Right lobe of liver (tissue), 6 donors: ENCODE measurements at places on chromosomes 2 and 18.

- H3K27me3 ChIP-seq: no peaks in the 10 kb centered on the region
- H3K4me1 ChIP-seq: no peaks in the 10 kb centered on the region
- DNase-seq: no peak
These were observed 225.0 kb downstream of the TTC32 start for GRCh38 chr2:19676770-19677169.

DNA sequence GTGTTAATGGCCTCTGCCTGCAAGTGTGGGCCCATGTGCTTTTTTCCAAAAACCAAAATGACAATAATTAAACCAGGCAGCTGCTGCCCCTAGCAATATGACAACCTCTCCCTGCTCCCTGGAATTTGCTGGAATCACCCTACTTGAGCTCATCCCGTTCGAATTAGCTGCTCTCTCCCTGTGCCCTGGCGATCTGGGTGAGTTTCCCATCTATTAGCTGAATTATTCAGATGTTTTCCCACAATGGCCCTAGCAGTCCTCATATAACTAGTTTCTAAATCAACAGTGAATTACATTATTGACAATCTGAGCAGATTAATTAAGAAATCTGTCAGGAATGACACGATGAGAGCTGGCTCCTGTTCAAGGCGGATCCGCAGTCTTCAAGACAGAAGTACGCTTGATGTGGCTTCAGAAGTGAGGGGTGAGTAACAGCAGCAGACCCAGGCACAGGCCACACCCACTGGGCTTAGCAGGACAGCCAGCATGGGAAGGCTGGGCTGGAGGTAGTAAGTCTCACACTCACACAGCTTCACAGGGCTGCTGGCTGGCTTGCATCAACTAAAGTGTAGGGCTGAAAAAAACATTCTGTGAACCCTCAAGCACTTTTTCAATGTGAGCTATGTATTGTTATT, 366.2 kb upstream of the ID2 start:
- no peak overlapping the region for H3K4me3 ChIP-seq
- no peaks in the 10 kb centered on the region for H3K27me3 ChIP-seq
- no peaks in the 10 kb centered on the region for H3K36me3 ChIP-seq
- no peak for DNase-seq

- peak overlapping the region; percentile 1 for H3K4me3 ChIP-seq
- peak; percentile 81 for DNase-seq
These were observed 29.6 kb downstream of the SH3BP4 start for GRCh38 chr2:234981197-234982095.

- no peaks in the 10 kb centered on the region for H3K36me3 ChIP-seq
- H3K4me1 ChIP-seq: no peaks in the 10 kb centered on the region
- DNase-seq: no peak
- no peak overlapping the region for H3K4me3 ChIP-seq
- no peak overlapping the region for H3K27ac ChIP-seq
- no peaks in the 10 kb centered on the region for H3K27me3 ChIP-seq
These were observed 235.7 kb upstream of the COPS8 start for GRCh38 chr2:236849940-236850339.

DNA sequence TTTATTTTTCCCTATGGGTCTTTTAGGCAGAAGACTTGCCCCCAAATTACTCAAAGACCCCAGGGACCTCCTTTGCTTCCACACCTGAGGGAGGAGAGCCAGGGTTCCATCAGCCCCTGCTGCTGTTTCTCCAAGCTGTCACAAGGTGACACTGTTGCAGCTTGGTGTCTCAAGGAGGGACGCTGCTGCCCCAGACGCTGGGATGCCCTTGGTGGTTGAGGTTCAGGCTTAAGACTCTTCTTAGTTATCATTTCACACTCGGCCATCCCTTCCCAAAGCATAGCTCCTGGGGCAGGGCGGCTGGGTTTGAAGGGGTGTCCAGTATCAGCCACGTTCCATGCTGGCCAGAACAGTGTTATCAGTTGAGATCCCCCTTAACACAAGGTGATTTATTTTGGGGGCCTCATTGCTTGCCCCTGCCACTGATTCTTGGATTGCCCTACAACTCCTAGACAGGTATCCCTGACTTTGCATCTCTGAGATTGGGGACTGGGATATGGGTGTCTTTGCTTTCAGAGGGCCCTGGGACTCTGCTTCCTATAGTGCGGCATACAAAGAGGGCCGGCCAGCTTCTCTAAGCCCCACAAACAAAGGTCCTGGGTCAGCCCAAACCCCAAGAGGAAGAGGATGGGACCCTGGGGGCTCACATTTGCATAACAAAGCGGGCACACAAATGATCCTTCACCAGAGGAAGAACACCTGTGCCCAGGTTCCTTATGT, 22.7 kb downstream of the GPR55 start:
- H3K4me1 ChIP-seq: no peaks in the 10 kb centered on the region
- no peaks in the 10 kb centered on the region for H3K36me3 ChIP-seq
- DNase-seq: peak; percentile 39
- no peak overlapping the region for H3K27ac ChIP-seq
- H3K27me3 ChIP-seq: no peaks in the 10 kb centered on the region
- H3K4me3 ChIP-seq: no peak overlapping the region

DNA sequence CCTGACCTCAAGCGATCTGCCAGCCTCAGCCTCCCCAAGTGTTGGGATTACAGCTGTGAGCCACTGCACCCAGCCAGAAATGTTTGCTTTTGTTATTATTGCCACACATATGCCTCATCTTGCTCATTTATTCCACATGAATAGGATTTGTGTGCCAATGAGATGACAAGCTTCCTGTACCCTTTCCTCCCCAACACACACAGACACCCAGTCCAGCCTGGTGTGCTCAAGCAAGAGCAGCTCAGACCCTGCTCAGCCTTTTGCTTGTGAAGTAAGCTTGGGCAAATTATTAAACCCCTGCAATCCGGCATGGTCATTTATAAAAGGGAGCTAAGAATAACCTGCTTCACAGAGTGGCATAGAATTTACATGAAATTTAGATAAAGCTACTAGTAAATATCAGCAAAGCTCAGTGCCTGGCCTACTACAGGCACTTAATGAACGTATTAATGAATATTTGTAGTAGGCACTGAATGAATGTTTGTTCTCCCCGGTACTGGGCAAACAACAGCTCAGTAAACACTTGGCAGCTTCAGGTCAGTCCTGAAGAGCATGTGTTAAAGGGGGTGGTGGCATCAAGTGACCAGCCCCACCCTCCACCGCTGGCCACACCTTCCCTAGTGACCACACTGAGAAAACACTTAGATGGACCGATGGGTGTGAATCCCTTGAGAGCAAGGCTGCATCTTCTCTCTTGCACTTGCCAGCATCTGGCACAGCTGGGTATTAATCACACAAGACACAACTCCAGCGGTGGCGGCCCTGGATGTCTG, 280.2 kb downstream of the SRBD1 start:
- DNase-seq: peak; percentile 58
- no peaks in the 10 kb centered on the region for H3K36me3 ChIP-seq
- no peaks in the 10 kb centered on the region for H3K27me3 ChIP-seq

DNA sequence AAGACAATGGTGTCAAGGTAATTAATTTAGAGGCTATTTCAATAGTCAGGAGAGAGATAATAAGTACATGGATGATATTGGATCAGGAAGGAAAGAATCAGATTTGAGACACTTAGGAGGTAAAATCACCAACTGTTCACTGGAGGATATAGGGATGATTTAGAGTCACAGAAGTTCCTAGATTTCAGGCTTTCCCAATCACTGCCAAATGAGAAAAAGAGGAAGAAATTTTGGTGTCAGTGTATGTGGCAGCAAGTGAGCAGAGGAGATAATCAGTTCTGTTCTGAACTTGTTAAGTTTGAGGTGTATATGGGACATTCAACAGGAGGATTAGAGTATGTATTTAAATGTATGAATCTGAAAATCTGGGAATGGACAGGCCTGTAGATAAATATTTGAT, 640.4 kb downstream of the NR4A2 start:
- no peaks in the 10 kb centered on the region for H3K27me3 ChIP-seq
- no peaks in the 10 kb centered on the region for H3K36me3 ChIP-seq

GRCh38 chr2:215590010-215590745, 154.3 kb upstream of the FN1 start:
- DNase-seq: no peak
- no peak overlapping the region for H3K4me3 ChIP-seq
- H3K36me3 ChIP-seq: no peaks in the 10 kb centered on the region
- no peaks in the 10 kb centered on the region for H3K4me1 ChIP-seq

- no peaks in the 10 kb centered on the region for H3K36me3 ChIP-seq
- no peak overlapping the region for H3K4me3 ChIP-seq
- H3K27me3 ChIP-seq: no peaks in the 10 kb centered on the region
- DNase-seq: no peak
- no peak overlapping the region for H3K27ac ChIP-seq
These were observed 4.6 kb downstream of the ARL5A start for GRCh38 chr2:151823651-151824050.

DNA sequence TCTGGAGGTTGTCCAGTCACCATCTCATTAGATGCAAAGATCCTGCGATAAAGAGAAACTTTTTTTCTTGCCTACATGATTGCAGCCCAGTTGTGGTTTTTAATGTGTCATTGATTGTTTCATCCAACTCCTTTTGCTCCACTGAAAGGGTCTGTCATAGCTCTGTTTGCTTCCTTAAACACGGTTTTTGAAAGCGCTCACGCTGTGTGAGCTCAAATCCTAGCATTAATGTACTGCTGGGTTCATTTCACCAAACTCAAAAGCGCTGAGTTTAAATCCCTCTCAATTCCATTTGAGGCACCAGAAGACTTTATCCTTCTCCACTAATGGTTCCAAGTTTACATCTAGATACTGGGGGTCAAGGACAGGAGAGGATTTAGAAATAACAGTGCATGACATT, 53.6 kb downstream of the CDK15 start:
- H3K27me3 ChIP-seq: no peaks in the 10 kb centered on the region
- H3K27ac ChIP-seq: no peak overlapping the region
- H3K4me1 ChIP-seq: no peaks in the 10 kb centered on the region
- no peak for DNase-seq

DNA sequence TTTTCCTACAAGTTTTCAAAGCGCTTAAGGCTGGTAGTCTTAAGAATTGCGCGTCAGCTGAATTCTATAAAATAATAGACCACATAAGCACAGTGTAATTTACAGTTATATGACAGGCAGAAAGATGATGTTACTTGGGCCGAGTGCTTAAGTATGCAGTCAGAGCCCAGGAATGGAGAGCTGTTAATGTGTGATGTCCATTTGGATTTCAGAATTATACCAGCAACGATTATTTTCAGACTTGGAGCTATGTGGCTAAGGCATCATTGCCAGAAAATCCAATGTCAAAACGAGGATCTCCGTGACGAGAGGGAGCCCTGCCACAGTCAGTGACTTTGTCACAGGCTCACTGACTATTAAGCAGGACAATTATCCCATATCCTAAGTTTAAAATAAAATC, 3.4 kb downstream of the KLF7 start:
- H3K27ac ChIP-seq: peak overlapping the region; percentile 97
- H3K4me3 ChIP-seq: no peak overlapping the region
- no peaks in the 10 kb centered on the region for H3K36me3 ChIP-seq
- no peak for DNase-seq
- no peaks in the 10 kb centered on the region for H3K27me3 ChIP-seq

GRCh38 chr2:97779141-97779540, 65.8 kb downstream of the ZAP70 start:
- no peaks in the 10 kb centered on the region for H3K27me3 ChIP-seq
- H3K4me1 ChIP-seq: no peaks in the 10 kb centered on the region
- no peak overlapping the region for H3K27ac ChIP-seq
- no peak for DNase-seq
- H3K36me3 ChIP-seq: no peaks in the 10 kb centered on the region
- H3K4me3 ChIP-seq: no peak overlapping the region

DNA sequence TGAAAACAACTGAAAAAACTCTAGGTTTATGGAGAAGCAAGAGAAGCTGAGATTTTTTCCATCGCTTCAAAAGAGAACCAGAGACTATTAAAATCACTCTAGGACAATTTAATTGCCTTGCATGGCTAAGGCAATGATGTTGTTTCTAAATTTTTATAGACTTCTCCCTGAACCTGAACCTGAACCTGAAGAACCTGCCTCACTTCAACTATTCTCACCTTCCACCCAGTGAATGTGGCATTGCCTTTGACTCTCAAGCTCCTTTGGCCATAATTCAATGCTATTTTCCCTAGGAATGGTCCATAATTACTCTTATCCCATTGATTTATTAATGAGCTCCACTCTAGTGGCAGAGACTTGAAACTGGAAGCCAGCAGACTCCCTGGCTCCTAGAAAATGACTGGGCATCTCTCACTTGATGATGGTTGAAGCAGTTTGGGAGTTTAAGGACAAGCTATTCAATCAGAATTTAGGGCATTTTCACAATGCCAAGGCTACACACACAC, 303.8 kb upstream of the UBE2E3 start:
- peak overlapping the region; percentile 70 for H3K27ac ChIP-seq
- no peak for DNase-seq
- no peaks in the 10 kb centered on the region for H3K4me1 ChIP-seq
- H3K36me3 ChIP-seq: no peaks in the 10 kb centered on the region
- H3K4me3 ChIP-seq: no peak overlapping the region
- H3K27me3 ChIP-seq: no peaks in the 10 kb centered on the region

- H3K27ac ChIP-seq: no peak overlapping the region
- no peaks in the 10 kb centered on the region for H3K4me1 ChIP-seq
- no peak for DNase-seq
- no peaks in the 10 kb centered on the region for H3K36me3 ChIP-seq
- no peak overlapping the region for H3K4me3 ChIP-seq
These were observed 181.0 kb downstream of the AFF3 start for GRCh38 chr2:99961196-99961913.

DNA sequence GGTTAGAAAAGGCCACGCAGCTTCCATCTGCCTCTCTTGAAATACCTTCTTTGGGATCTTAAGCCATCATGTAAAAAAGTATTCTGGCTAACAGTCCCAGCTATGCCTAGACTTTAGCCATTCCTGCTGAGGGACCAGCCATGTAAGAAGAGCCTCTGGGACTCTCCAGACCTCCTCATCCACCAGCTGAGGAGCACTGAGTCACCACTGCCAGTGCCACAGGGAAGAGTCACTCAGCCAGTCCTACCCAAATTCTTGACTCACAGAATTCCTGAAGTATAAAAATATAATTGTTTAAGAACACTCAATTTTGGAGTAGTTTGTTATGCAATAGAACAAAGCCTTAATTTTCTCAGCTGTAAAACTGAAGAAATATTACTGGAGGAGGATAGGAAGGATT, 436.7 kb downstream of the ZEB2 start:
- no peaks in the 10 kb centered on the region for H3K4me1 ChIP-seq
- no peaks in the 10 kb centered on the region for H3K36me3 ChIP-seq

DNA sequence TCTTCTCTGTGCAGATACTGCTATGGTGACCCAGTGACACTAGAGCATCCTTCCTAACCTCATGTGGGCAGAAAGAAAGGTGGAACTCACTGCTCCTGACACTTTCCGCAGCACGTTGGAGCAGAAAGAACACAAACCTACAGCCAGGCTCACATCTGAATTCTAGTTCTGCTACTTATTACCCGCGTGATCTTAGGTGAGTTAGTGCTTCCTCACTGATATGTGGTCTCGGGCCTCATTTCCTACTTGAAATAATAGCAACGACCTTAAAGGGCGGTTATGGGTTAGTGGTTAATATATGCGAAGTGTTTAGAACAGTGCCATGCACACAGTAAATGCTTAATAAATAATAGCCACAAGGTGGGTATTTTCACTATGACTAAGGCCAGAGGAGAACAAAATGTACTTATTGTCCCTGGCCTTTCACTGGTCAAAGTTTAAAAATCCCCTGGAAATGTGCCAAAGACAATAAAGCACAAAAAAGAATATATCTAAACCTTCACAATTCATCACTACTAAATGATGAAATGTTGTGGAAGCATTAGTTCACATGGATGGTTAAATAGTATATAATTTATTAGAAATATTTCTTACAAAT, 66.6 kb downstream of the MYOM1 start:
- H3K36me3 ChIP-seq: peaks cover 7% of the 10 kb centered on the region
- H3K27me3 ChIP-seq: no peaks in the 10 kb centered on the region
- peaks cover 29% of the 10 kb centered on the region for H3K4me1 ChIP-seq
- H3K27ac ChIP-seq: peak overlapping the region; percentile 92
- no peak overlapping the region for H3K4me3 ChIP-seq
- no peak for DNase-seq
